ENCODE measurements at places on chromosomes 3 and 15.

DNA sequence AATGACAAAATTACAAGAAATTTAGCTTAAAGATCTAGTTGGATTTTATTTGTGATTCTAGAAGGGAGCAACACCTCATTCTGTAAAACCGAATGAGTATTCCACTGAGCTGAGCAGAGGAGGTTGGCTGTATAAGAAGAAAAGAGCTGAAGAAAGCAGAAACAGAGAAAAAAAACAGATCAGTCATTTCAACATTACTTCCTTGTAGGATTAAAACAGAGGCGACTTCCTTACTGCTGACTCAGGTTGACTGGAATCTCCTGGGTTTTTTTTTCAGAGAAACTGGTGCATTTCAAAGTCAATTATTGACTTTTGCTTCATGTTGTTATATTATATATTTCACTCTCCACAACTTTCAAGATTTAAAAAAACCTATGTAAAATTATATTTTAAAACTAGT lies 368.1 kb upstream of the UBE2E2 start:
- DNase-seq: no peak

- DNase-seq: peak; percentile 85
These were observed 169.4 kb downstream of the TBC1D2B start for GRCh38 chr15:77907824-77908751.

- DNase-seq: no peak
These were observed 84.6 kb upstream of the PFN2 start for GRCh38 chr3:150055332-150055731.

DNA sequence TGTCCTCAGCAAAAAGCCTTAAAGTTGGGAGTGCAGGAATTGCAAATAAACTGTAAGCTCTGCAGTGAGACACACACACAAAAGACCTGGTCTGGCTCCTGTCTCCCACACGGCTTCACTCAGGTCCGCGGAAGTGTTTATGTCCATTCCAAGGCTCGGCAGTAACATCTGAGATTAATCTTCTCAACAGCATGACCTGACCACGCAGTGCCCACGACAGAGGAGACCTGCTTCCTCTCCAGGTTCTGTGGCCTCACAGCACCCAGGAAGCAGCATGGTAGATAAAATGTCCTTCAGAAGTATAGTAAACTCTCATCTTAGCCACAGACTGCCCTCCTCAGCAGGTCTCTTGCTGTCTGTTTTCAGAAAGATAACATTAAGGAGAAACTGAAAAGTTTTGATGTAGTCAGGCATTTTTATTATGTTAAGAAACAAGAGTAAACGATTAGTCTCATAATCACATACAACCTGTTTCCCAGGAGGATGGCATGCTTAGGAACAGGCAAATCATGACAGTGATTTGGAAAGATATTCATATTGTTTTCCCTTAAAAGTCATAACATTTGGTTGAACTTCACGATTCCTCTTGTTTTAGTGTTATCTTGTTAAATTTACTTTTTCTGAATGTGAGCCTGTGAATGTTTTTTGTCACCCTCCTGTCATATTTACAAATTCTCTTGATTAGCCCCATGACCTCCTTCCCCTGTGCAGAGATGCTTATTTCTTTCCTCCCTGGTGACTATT lies 34.6 kb downstream of the CD200R1L start:
- no peak for DNase-seq

DNA sequence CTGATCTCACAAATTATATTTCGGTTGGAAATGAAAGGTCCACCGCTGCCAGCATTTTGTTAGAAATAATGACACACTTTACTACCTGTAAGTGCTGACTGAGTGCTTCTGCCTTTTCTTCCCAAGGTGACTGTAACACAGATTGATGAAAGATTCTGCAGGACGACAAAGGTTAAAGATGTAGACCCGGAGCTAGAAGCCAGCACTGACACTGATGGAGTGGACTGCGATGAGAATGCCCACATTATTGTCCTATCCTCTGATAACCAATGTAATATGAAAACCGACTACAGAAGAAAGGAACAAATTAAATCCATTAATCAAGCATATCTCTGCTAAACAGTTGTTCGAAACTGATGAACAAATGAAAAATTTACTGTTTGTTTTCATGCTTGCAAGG lies 666.5 kb downstream of the GBE1 start:
- no peak for DNase-seq

DNA sequence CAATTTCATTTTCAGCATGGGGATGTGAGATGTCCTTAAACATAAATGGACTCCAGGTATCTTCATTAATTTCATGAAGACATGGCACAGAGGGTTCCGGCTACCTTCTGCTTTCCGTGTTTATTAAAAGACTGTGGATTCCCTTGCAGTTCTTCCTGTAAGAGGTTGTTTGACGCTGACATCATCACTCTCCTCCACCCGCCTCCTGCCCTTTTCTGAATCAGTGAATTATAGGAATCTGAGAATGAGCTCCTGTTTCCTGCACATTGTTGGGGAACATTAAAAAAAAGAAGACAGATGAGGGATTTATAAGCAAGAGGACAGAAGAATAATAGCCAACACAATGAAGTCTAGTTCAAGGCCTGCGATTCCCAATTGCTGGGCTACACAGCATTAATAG lies 191.3 kb downstream of the LPP start:
- no peak for DNase-seq

- DNase-seq: no peak
These were observed 110.1 kb upstream of the TPM1 start for GRCh38 chr15:62932436-62932835.

GRCh38 chr3:120285508-120285841 lies 453 bp upstream of the GPR156 start:
- DNase-seq: no peak

- no peak for DNase-seq
These were observed 49.0 kb downstream of the MEF2A start for GRCh38 chr15:99614749-99615288.

- no peak for DNase-seq
These were observed 36.4 kb upstream of the COPB2 start for GRCh38 chr3:139425745-139426400.

DNA sequence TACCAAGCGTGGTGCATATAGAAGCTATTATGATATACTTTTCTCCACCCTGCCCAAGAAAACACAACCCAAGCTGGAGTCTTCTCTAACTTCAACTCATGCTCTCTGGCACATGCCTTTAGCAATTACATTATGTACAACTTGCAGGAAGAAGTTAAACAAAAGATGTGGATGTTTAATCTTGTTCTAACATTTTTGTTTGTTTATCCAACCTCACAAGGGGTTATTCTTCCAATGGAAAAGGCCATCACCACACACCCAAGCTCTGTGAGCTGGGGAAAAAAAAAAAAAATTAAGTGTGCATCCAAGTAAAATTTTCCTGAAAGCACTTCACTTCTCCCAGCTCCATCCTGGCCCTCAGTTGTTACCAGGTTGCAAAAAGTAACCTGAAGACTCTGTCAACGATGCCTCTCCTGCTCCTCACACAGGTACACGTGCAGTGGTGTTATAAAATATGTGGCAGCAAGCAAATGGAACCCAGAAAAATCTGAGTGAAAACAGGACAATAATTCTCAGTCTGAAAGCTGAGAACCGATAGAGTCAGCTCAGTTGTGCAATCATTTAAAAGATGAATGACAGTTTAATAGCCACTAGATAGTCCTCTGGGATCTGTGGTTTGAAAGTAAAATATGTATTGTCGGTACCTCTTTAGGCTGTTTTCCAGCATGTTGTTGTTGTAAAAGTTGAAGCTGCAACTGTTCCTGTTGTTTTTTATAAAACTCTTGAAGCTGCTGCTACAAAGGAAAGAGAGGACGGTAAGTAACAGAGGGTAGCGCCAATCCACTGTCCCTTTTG lies 531.4 kb downstream of the FOXP1 start:
- no peak for DNase-seq

GRCh38 chr3:67653425-67654098 lies 850 bp downstream of the SUCLG2 start:
- DNase-seq: no peak

DNA sequence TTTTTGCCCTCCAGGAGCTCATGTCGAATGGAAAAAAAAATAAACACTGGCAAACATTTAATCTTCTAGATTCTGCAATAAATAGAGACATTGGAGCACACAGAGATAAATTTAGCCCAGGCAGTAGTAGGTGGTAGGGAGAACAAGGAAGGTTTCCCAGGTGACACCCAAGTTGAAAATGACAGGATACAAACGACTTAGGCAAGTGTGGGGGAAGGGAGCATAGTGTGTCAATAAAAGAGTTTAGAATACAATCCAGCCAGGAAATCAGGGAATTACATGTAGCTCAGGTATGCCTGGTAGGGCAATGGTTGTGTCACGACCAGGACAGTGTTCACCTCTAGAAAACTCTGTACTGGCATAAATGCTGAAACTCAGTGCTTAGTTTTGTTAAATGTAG lies 364.6 kb upstream of the AGTR1 start:
- no peak for DNase-seq

DNA sequence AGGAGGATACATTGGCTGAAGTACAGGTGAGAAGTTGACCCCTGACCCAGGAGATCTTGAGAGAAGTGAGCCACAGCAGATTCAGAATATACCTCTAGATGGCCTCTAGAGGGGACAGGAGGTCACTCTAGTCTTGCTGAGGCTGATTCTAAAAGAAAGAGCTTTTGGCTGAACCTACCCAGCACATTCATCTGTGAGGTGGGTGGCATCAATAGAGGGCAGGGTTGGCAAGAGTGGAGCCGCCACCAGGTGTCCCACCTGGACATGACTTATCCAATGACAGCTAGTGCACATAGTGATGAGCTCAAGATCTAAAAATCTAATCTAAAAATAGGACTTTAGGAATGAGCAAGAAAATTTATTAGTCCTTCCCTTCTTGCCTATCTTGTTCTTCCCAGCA lies 51.6 kb downstream of the CYP19A1 start:
- no peak for DNase-seq

- no peak for DNase-seq
These were observed 3.7 kb upstream of the SQOR start for GRCh38 chr15:45630917-45631691.

DNA sequence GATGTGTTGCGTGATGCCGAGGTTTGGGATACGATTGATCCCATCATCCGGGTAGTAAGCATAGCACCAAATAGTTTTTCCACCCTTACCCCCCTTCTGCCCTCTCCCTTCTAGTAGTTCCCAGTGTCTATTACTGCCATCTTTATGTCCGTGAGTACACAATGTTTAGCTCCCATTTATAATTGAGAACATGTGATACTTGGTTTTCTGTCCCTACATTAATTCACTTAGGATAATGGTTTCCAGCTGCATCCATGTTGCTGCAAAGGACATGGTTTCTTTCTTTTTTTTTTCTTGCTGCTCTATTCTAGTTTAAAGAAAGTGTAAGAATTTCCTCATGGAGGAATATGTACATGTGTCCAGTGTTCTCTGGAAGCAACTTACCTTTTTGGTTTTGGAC lies 51.8 kb downstream of the NSUN3 start:
- no peak for DNase-seq
